ENCODE measurements at places on chromosomes 4 and X. TPM values are rescaled to one million over a fixed set of nuclear protein-coding genes. Genes with fewer than 3 reads are reported as not detected.

The PLK4 gene
- 31.9 TPM for total RNA-seq

The SLC10A7 gene
- total RNA-seq, result 30.5 TPM

The SYN1 gene
- not detected for total RNA-seq

The C1QTNF7 gene
- total RNA-seq, result not detected

The F11 gene
- not detected for total RNA-seq

The RAB41 gene
- not detected for total RNA-seq

The ADAM29 gene
- total RNA-seq, result not detected

The MFAP3L gene
- total RNA-seq, result 0.53 TPM

The MAGEA2B gene
- total RNA-seq, result not detected

The PGAM4 gene
- total RNA-seq, result not detected

The GAGE12J gene
- total RNA-seq, result not detected

The DYNLT3 gene
- 38.3 TPM for total RNA-seq

The ATP2B3 gene
- not detected for total RNA-seq

The GIMD1 gene
- not detected for total RNA-seq

The CCDC149 gene
- 10.8 TPM for total RNA-seq

The POLN gene
- total RNA-seq, result 5.6 TPM

The MSX1 gene
- total RNA-seq, result 5.5 TPM

The RAI2 gene
- 0.80 TPM for total RNA-seq

The ART3 gene
- not detected for total RNA-seq

All from thoracic aorta endothelial cell (primary cell).